ENCODE measurements at places on chromosomes 6 and 20.

- DNase-seq, result no peak
Observed at GRCh38 chr20:36823121-36823520, 49.6 kb upstream of the DSN1 start.

DNA sequence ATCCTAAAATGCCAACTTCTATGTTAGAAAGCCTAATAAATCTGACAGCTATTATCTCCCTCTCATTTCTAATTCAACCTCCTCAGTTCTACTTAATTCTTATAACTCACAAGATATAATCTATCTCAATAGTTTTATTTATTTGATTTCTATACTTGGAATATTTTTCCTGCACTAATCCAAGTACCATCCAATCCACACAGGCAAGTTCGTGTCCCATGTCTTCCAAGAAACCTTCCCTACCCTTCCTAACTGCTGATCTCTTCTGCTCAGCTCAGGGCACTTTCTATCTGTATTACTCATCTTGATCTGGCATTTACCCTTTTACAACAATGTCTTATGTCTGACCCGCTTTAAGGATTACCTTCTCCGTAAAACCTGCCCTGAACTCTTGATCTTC is 18.2 kb downstream of the NCOA5 start:
- no peak for DNase-seq

- no peak for DNase-seq
Observed at GRCh38 chr6:155301867-155302266, 12.4 kb downstream of the TFB1M start.

- peak; percentile 14 for DNase-seq
Observed at GRCh38 chr6:96626759-96627364, 63.9 kb downstream of the FHL5 start.

- no peak for DNase-seq
Observed at GRCh38 chr6:139037490-139037889, 8.9 kb downstream of the ABRACL start.

GRCh38 chr6:105849746-105850145 is 236.4 kb upstream of the PRDM1 start:
- no peak for DNase-seq

- DNase-seq, result no peak
Observed at GRCh38 chr6:14067656-14068055, 49.9 kb upstream of the CD83 start.

- no peak for DNase-seq
Observed at GRCh38 chr6:166433096-166433495, 50.4 kb upstream of the MPC1 start.

DNA sequence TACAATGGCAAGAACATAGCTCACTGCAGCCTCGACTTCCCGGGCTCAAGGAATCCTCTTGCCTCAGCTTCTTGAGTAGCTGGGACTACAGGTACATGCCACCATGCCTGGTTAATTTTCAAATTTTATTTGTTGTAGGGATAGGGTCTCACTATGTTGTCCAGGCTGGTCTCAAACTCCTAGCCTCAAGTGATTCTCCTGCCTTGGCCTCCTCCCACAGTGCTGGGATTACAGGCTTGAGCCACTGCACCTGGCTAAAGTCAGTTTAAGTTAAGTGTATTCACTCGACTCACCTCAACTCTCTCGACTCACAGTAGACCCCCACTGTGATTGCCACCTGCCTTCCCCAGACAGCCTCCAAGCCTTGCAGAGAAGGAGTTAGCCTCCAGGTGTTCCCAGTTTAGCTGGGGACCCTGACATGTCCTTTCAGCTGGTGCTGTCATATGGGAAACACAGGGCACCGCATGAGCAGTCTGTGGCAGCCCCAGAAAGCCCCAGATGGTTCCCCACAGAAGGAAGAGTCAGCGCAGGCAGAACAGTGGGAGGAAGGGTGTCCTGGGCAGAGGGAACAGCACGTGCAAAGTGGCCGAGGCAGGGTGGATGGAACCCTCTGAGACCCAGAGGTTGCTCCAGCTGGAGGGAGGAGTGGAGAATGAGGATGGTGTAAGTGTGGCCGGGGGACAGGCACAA is 40.4 kb downstream of the CEBPB start:
- DNase-seq, result no peak

- DNase-seq, result no peak
Observed at GRCh38 chr6:120938876-120939472, 395.3 kb downstream of the TBC1D32 start.

- no peak for DNase-seq
Observed at GRCh38 chr6:108836061-108836460, 12.2 kb upstream of the ARMC2 start.

- no peak for DNase-seq
Observed at GRCh38 chr6:14026831-14027539, 90.6 kb upstream of the CD83 start.

DNA sequence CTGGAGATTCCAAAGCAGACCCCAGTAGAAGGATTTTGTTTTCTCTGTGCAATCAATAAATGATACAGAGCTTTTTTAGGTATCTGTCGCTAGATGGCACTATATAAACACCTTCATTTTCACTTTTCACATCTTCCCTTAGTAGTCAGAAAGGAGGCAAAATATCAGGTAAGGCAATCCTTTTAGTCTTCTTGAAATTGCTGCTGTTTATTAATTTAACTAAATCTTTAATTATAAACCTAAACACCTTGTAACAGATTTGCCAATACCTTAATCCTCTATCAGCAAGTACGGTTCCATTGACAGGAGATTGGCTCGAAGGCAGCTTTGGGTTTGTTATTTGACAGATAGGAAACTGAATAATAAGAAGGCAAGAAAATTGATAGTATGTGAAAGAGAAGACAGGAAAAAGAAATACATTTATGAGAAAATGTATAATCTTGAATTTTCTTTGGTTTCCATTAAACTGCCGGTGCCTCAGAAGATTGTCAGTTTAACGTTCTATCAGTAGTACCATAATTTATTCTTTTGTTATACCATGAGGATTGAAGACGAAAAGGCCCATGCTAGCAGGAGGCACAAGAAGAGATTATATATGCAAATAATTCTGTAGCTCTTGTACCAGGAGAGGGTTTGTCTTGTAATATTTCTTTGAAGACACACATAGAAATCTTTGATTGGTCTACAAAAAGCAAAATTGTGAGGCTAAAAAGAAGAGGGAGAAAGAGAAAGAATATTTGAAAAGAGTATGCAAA is 23.5 kb upstream of the IBTK start:
- peak; percentile 49 for DNase-seq

- no peak for DNase-seq
Observed at GRCh38 chr6:8993111-8993510, 557.8 kb upstream of the SLC35B3 start.

DNA sequence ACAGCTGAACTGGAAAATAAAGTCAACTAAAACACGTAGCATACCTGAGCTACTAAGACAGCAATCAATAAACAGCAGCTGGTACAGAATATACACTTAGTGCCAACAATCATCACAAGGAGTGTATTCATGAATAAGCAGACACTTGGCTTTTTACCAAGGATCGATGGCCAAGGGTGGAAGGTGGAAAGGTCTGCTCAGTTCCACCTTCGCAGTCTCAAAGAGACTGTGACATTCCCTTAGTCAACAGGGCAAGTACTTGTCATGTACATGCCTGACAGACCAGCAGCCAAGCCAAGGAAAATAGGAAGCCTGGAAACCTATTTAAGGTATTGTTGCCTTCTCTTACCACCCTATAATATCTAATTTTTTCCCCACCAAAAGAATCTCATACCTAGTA is 21.4 kb downstream of the HBS1L start:
- no peak for DNase-seq

- DNase-seq, result no peak
Observed at GRCh38 chr6:35061102-35061615, 80.0 kb downstream of the TCP11 start.

DNA sequence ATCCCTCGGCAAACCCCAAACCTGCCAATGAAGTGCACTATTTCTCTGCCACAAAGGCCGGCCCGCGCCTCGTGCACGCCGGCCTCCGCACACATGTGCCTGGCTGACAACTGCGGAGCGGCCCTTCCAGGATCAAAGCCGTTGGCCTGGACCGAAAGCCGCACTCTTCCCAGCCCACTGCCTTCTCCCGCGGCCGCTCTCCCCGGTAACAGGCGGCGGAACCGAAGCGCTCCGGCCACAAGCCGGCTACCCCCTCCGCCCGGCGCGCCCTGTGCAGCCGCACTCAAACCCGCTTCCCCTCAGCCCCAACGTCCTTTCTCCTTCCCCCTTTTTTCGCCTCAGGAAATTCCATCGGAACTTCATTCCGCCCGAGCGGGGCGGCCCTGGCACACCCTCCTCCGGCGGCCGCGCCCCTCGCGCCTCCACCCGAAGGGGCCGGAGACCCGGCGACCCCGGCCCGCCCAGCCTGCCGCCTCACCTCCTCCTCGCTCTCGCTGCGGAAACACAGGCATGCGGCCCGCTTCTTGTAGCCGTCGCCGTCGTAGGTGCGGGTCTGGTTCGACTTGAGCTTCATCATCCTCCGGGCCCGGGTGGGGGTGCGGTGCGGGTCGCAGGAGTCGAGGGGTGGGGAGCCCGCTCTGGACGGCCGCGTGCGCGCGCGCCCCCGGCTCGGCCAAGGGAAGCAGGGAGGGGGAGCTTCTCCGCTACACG is 528 bp downstream of the NUDT3 start:
- peak; percentile 37 for DNase-seq

DNA sequence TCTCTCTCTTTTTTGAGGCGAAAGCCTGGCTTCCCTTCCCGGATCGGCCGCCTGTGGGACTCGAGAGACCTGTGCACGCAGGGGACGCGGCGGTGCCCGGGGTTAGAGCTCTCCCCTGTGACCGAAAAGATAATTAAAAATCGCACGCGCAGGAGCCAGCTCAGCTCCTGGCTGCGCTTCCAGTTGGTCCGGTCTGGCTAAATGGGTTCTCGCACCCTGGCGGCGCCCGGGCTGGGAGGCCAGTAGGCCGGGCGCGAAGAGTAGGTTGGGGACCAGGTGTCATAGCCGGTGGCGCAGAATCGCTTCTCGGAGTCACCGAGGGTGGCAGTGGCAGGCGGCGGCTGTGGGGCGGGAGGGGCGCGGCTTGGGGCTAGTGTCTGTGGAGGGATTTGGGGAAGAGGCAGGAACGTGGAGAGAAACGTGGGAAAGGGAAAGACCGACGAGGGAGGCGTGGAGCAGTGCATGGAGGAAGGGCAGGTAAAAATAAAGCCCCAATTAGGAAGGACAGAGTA is 41.9 kb upstream of the SUPT3H start:
- peak; percentile 64 for DNase-seq

DNA sequence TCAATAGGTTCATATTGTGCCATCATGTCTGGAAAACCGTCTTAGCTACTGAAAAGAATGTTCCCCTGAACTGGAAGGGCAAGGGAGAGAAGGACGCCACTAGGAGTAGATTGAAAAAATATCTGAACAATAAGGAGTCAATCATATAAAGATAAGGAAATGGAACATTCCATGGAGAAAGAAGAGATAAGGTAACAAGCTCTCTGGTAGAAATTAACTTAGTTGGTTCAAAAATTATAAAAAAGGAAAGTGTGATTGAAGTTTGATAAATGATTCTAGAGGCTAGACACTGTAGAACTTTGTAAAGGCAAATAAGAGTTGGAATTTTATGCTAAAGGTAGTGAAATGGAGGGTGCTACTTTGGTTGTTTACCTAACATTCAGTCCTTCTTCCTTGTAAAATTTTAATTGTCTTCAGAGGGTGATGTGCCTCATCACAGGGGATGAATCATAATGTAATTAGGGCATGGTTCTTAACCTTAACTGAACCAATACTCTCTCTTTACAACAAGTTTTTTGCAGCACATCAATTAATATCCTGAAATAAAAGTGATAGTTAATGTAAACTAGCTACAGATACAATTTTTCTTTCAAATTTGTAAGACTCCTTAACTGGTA is 135.5 kb downstream of the GPX5 start:
- no peak for DNase-seq

Data from CD4-positive, alpha-beta T cell treated with Interleukin-21 for 1 hour (primary cell).